NCI-H1417 (cell line): ENCODE measurements at places on chromosomes 4 and X.

DNA sequence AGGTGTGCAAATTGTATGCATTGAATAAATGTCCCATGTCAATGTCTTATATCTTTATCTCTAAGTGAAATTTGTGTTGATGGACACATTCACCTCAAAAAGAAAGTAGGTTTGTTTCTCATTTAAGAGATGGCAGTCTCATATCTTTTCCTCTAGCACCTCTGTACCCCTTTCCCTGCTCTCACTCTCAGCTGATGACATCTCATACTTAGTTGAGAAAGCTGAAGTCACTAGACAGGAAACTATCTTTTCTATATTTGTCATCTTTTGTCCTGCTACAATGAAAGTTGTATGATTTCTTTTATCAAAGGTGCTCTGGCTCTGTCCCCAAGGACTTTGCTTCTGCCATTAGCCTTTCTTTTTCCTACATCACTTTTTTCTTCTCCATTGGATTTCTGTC, 84.0 kb upstream of the GRPR start:
- no peak for DNase-seq

DNA sequence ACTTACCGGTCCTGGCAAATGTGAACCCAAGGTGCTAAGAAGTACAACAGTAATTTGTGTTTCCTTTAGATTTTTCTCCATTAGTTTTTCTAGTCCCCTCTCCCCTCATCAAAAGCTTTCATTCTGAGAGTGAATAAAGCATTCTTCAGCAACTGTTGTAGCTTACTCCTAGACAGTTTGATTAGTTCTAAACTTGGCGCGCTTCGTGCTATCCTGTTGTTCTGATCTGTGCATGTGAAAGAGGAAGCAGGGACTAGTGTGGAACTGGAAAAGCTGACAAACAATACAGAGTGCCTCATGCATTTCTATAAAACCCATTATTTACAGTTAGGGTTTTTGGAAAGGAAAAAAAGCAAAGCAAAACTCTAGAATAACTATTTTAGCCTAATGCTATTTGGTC, 556.9 kb upstream of the SLIT2 start:
- DNase-seq: no peak

GRCh38 chr4:177376024-177376423, 66.2 kb downstream of the AGA start:
- no peak for DNase-seq

DNA sequence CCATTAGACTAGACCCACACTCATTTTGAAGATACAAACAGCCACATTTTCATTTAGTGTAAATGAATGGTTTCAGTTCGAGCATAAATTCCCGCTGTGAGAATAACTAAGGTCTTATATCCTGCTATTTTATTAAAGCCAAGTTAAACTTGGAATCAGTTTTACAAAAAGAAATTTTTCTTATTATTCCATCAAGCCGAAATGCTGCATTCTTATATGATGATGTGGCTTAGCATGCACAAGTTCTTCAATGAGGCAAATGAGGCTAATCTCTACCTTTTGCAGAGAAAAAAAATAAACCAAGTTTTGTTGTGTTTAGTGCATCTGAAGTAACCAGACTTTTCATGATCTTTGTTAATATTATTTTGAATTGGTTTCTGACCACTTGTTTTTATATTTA, 953.9 kb upstream of the PCDH10 start:
- DNase-seq: no peak

GRCh38 chr4:95141361-95141760, 383.6 kb downstream of the BMPR1B start:
- no peak for DNase-seq

- DNase-seq: no peak
These were observed 170.1 kb downstream of the AFAP1 start for GRCh38 chr4:7769396-7770223.

DNA sequence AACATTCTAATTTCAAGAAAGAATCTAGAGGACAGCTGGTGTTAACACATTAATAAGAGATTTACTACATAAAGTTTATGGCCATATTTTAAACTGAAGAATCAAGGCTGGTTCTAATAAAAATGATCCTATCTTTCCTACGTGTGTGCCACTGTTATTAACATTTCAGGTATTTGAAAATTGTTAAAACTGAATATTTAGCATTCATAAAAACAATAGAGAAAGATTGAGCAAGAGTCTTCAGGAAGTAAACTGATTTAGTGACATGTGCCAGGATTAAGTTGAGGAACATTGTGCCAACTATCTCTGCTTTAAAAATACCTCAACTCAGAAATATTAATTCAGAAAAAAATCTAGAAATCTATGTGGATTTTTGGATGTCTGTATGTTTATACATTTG, 810.1 kb downstream of the FAT4 start:
- DNase-seq: no peak

DNA sequence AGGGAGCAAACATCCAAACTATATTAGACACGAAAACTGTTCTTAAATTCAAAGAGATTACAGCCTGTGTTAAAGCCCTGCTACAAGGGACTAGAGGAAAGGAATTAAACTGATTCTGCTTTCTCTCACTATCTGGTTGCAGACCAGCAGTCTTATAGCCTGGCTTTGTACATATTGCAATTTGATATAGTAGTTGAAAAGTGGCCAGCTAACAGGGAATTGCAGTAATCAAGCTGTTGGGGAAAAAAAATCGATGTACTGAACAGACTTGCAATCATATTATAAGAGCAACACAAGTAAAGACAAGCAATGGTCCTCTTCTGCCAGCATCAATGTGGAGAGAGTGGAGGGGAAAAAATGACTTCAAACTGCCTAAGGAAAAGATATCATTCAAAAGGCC, 364.4 kb upstream of the EPHA5 start:
- DNase-seq: no peak

DNA sequence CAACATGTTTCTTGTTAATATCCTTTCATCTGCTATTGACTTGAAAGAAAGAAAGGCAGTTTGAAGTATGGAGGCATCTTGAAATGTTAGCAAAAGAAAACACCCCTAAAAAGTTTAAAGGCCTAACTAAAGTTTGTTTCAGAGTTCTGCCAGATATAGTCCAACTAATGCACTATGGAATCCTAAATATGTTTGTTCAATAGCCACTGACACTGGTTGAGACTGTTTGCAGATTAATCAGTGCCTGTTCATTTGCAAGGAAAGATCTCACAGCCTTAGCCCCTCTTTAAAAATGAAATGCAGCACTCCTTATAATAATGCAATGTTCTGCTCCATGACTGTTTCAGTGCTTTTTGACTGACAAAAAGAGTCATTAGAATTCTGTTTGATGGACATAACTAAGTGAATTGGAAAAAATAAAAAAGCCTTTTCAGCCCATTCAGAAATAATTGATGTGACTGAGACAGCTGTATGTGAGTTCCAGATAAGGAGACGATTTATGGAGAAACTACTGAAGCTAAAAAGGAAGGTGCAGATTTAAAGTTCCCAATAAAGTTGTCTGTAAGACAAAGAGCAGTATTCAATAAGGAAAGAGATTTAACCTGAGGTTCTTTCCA, 192.0 kb downstream of the PCDH7 start:
- DNase-seq: no peak

GRCh38 chr4:173005912-173006633, 162.5 kb upstream of the GALNT7 start:
- peak; percentile 85 for DNase-seq

DNA sequence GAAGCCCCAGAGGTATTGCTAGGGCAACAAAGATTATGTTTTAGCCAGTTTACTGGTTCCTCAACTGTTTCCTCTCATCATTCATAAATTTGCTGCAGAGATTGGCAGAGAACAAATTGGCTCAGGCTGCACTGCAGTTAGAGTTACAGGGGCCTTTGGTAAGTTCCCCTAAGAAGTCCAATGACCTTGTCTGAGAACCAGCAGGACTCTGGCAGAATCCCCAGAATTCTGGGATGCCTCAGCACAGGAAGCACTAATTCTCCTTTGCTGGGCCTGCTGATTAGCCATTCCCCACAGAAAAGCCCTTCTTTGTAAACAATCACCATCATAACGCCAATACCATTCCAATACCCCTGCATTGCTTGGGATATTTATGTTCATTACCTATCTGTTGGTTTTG, 151.3 kb downstream of the USP46 start:
- no peak for DNase-seq

- DNase-seq: peak; percentile 4
These were observed 243.5 kb upstream of the KCNIP4 start for GRCh38 chr4:22192084-22192511.

- DNase-seq: no peak
These were observed 293.1 kb downstream of the TRIML1 start for GRCh38 chr4:188432328-188432727.

- DNase-seq: no peak
These were observed 522.5 kb upstream of the AGA start for GRCh38 chr4:177964693-177965168.

DNA sequence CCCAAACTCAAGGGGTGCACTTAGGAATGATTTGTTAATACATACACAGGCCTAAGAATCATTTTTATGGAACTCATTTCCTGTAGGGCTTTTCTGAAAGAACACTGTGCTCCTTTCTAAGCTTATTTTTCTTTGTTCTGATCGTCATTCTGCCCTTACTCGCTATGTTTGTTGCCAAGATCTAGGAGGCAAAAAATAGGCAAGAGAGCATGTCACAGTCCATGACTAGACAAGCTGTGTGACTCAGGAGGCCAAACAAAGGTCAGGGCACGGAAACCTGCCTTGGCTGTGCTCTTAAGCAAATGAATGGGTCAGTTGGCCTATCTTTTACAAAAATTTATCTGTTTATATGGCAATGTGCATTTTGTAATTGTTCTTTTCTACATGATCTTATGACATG, 42.5 kb upstream of the C1GALT1C1 start:
- DNase-seq: no peak

GRCh38 chr4:110897784-110898183, 274.9 kb upstream of the PITX2 start:
- DNase-seq: no peak

GRCh38 chrX:2962381-2962780, 33.2 kb upstream of the ARSD start:
- no peak for DNase-seq

DNA sequence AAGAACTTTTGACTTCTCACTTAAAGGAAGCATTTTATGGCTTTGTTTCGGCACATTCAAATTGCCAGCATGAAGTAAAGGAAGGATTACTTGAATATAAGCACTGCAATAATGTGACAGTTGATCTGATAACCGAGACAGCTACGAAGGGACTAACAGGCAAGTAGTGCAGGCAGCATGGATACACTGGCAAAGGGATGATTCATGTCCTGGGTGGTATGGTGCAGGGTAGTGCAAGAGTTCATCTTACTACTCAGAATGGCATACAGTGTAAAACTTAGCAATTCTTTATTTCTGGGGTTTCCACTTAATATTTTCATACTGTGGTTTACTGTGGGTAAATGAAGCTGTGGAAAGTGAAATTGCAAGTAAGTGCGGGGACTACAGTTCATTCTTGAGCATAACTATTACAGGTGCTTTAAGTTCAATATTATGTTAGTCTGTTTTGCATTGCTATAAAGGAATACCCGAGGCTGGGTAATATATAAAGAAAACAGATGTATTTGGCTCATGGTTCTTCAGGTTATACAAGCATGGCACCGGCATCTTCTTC, 611.8 kb downstream of the SPOCK3 start:
- no peak for DNase-seq
